Stimulated activated CD8-positive, alpha-beta memory T cell treated with anti-CD3 and anti-CD28 coated beads, Interleukin-4, amount 100 ng/mL, for 1 hour (primary cell): ENCODE measurements at places on chromosomes 7 and 10.

DNA sequence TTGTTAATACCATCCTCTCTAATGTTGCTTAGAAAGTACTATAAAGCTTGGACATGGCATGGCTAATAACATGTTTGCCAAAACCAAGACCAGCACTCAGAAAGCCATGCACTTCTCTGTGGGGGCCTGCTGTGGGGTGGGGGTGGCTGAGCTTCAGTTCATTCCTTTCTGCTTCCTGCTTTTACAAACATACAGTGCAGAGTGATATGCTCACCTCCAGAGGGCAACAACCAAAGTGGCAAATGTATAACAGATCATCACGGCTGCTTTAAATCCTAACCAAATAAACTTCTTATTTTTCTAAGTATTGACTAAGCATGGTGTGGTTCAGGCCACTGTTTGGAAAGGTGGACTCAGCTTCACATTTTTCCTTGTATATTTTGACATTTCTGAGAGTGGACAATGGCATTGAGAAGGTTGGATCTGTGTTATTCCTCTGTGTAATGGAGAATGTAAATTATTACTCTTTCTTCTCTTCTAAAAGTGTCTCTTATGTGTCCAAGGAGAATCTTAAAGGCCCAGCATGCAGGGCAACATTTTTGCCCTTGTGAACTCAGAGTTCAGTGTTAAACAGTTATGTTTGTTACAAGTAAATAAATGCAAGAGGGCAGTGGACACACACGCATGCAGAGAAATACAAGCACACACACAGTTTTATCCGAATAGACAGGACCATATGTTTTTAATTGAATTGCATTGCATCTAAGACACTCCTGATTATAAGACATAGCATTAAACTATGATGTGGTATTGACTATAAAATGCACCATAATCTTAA, 186.1 kb downstream of the HERPUD2 start:
- DNase-seq: no peak

DNA sequence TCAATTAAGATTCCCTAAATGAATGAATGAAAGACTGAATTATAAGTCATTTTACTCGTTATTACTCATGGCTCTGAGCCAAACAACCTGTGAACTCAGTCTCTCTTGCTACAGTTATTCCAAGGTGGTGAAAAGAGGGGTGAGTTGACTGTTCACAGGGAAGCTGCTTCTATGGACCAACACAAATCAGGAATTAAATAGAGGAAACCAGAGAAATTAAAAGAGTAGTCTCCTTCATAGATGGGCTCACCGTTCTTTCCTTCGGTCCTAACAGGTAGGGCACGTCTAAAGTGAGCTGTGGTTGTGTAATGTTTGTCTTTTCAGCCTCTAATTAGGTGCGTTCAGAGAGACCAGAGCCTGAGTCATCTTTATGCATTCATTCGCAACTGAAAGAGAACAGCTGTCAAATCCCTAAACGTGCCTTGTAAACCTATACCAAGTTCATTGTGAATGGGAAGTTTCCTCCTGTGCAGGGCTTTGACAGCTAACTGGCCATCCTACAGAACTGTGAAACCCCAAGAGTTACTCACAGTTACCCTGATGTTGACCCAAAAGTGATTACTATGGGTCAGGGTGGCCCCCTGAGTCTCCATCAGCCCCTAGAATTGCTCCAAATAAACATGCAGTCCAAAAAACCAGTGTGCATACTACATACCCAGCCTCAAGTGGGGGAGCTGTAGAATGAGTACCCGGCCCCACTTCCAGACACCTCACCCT, 18.2 kb upstream of the C10orf53 start:
- no peak for DNase-seq

DNA sequence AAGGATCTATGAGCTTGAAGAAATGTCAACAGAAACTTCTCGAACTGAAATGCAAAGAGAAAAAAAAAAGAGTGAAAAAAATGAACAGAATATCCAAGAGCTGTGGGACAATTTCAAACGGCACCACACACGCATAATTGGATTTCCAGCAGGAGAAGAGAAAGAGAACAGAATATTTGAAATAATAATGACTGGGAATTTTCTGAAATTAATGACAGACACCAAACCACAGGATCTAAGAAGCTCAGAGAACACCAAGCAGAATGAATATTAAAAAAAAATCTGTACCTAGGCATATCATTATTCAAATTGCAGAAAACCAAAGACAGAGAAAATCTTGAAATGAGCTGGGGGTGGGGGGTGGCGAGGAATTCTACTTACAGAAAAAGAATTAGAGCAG, 27.2 kb downstream of the DPYSL4 start:
- no peak for DNase-seq

- DNase-seq: no peak
These were observed 25.3 kb upstream of the GALNT11 start for GRCh38 chr7:152000191-152000590.

GRCh38 chr7:93957767-93958166, 36.2 kb downstream of the GNG11 start:
- no peak for DNase-seq

GRCh38 chr7:150334108-150334507, 7.3 kb downstream of the RARRES2 start:
- no peak for DNase-seq

- DNase-seq: no peak
These were observed 181.1 kb downstream of the PLCE1 start for GRCh38 chr10:94174838-94175237.

DNA sequence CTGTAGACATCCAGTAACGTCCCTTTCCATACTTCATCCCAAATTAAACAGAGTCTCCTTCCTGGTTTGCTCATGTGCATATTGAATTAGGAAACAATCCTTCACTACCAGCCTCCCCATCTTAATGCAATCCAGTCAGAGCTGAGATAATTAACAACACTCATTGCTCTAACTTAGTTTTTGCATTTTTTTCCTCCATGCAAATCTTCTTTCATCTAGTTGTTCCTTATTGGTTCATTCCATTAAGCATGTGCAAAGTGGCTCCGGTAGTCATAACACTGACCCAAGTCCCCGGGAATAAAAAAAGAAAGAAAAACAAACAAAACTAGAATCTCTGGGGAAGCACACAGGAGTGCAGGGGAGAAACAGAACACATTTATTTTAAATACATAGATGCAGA, 1176.1 kb downstream of the GATA3 start:
- no peak for DNase-seq

- DNase-seq: no peak
These were observed 128.9 kb downstream of the ATRNL1 start for GRCh38 chr10:115222039-115222438.

DNA sequence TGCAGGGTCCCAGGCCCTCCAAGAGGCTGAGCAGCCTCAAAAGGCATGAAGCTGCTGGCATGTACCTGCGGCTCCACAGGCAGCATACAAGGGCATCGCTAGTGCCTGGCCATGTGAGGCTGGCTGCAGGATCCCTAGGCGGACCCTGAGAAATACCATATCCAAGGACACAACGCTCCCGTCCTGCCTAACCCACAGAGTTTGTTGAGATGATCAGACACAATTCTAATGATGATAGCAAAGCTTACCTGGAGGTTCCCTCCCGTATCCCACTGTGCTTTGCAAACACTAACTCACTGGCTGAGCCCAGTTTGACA, 17.3 kb downstream of the CLRN3 start:
- no peak for DNase-seq

DNA sequence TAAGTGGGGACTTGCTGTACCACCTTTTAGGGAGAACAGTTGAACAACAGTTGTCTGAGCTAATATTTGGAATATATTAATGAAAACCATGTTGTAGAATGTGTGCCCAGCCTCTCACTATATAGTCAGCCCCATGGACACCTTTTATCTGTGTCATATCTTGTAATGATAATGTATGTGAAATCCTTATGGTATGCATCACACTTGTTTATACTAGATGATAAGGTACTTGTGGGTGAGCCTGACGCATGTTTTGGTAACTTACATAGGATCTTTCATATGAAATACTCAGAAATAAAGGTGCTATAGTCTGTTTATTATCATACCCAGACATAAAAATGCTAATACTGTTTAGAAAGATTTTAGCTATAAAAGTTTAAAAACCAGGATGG, 32.8 kb downstream of the CAMK1D start:
- DNase-seq: no peak

DNA sequence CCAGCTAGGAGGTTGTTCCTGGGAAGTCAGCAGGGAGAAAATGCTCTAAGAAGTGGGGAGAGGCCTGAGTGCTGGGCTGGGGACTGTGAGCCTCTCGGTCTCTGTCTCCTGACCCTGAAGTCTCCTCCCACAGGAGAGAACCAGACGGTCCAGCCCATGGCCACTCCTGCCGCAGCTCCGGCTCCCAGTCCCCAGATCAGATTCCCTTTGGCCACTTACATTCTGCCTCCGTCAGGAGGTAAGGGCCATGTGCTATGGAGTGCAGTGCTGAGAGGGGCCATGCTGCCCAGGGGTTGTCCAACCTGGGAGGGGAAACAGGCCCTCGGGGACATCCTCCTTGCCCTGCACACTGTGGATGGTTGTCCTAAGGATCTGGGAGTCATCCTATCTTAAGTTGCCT, 21.3 kb upstream of the ZNF467 start:
- no peak for DNase-seq

DNA sequence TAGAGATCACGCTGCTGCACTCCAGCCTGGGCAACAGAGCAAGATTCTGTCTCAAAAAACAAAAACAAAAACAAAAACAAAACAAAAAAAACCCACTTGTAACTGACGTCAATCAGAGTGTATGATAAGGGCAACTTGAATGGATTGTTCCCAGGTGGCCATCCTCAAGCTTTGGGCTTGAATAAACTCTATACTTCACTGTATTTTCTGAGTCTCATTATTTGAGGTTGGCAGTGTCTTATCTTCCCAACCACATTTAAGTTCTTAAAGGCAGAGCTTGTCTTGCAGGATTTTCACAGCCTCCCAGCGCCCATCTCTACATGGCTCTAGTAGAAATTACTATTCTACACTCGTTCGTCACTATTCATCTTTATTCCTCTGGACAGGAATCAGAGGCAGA, 5.1 kb upstream of the OAT start:
- DNase-seq: no peak

DNA sequence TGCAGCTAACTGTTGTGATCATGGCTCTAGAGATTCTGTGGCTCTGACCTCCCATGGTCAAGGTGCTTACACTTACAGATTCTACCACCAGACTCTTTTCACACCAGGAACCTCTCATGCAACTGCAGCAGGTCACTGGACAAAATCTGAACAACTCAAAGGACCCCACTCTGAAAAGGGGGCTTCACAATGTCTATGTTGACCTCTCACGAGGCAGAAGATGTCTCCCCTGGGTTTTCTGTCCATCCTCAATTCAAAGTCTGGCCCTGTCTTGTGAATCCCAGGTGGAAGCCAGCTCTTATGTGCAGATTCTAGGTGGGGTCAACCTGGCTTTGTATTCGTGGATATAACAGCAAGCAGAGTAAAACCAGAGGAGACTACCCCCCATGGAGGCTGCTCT, 118.6 kb upstream of the ZNF479 start:
- DNase-seq: no peak

GRCh38 chr7:153188630-153189029, 429.1 kb downstream of the ACTR3B start:
- DNase-seq: no peak

- DNase-seq: no peak
These were observed 143.7 kb downstream of the FZD1 start for GRCh38 chr7:91407942-91408341.

- DNase-seq: no peak
These were observed 28.7 kb upstream of the CALU start for GRCh38 chr7:128710481-128710880.

GRCh38 chr10:12719365-12719764, 282.1 kb downstream of the CCDC3 start:
- DNase-seq: no peak

DNA sequence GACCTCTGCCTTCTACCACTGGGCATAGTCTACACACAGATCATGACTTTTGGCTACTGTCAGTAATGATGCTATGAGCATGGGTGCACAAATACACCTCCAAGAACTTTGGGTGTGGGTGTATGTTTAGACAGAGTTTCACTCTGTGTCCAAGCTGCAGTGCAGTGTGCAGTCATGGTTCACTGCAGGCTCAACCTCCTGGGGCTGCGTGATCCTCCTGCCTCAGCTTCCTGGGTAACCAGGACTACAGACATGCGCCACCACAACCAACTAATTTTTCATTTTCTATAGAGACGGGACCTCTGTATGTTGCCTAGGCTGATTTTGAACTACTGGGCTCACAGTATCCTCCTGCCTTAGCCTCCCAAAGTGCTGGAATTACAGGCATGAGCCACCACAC, 194.4 kb downstream of the NSUN6 start:
- DNase-seq: no peak

DNA sequence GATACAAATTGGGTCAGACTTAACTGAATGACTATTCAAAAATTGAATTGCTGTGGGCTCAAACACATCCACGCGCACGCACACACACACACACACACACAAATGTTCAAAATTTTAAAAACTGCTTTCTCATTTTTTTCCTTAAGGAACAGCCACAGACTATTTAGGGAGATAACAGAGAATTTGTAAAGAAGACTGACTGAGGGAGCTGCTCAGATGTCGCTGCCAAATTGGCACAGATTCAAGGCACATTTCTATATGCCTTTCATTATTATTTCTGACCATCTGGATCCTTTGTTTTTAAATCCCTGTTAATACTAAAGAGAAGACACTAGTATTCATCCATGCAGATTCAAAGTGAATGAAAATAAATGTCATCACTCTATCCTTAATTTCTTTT, 154.8 kb downstream of the DGKB start:
- no peak for DNase-seq

DNA sequence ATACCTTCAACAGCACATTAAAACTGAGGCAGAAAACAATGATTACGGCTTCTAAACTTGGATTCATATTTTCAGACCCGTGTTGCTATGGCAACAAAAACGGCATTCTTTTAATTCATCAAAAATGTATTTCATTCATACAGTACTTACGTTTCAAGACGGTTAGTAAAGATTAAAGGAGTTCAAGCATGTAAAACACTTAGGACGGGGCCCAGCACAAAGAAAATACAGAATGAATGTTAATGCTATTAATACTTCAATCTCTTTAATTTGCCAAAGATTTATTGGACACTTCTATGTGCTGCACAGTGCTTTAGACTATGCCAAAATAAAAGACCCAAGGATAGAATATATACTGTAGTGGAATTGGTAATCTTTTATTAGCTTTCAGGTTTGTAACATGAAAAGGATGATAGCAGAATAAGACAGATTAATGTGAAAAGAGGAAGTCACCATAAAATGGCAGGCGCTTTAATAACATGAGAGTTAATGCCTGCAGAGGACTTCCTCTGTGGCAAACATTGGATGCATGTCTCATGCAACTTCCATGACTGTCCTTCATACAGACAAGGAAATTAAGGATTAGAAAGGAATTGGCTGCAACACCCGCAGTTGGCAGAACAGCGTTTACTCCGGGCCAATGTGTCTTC, 201.6 kb upstream of the KLF6 start:
- DNase-seq: no peak

- no peak for DNase-seq
These were observed 48.7 kb downstream of the EPC1 start for GRCh38 chr10:32298075-32298812.

GRCh38 chr10:34721208-34721840, 93.8 kb downstream of the PARD3 start:
- no peak for DNase-seq
